CD14-positive monocyte (primary cell): ENCODE measurements at places on chromosomes 6 and 20.
A peak's percentile ranks its signal among the peaks of the same experiment; 100 is the strongest.

DNA sequence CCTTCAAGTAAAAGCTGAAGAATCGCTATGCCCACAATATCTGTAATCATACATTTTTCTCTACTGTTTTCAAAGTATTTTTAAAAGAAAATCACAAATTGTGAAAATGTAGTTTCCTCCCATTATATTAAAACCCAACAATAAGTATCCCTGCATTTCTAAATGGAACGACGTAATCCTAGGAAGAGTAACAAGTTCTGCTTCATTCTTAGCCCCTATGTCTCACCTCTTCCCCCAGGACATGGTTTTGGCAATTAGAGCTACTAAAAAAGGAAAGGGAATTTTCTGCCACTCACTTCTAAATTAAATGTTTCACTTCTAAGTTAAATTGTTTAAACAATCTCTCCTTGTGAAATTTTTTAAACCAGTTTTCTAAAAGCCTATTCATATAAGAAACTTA is 47.4 kb downstream of the TBPL1 start:
- DNase-seq: no peak

DNA sequence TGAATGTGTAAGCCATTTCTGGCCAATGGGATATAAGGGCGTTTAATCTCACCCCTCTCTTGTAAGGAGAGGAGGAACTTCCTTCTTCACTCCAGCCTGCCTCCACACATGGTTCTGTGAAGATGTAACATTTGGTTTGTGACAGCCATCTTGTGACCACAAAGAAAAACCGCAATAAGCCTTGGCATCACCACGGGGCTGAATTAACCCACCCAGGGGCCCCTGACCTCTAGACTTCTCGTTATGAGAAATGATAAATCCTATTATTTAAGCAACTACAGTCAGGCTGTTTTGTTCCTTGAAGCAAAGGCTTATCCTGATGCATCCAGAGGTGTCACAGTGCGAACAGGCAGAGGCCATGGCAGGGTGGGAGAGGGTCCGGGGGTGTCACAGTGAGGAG is 139.7 kb downstream of the CDC5L start:
- DNase-seq: peak; percentile 38

DNA sequence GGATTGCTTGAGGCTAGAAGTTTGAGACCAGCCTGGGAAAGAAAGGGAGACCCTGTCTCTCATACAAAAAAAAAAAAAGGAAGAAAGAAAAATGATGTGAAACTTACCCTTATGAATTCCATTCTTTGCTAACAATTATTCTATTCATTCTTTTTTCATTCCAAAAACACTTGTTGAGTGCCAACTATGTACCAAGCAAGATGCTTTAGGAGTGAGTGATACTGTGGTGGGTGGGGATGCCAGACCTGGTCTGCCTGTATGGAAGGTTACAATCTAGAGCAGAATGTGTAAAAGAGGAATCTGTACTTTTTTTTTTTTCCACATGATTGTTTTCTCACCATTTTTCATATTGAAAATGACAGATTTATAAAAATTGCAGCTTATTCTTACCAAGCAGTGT is 73.8 kb upstream of the TULP1 start:
- no peak for DNase-seq

DNA sequence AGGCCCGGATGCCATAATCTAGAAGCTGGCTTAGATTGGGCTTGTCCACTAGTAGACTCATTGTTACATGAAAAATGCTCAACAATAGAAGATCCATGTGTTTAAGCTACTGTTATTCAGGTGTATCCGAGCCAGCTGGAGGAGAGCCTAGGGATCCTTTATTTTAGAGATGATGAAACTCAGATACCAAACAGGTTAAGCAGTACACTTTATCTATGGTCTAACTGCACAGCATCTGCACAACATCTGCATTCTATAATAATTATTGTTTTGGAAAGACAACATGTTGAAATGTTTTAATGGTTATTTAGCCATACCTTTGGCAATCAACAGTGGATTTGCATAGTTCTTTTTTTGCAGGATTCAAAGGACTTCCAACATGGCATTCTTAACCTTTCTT is 134.1 kb downstream of the RFPL4B start:
- no peak for DNase-seq

GRCh38 chr6:21961226-21961625 is 335.6 kb downstream of the PRL start:
- DNase-seq: no peak

GRCh38 chr20:12086359-12086758 is 168.7 kb downstream of the BTBD3 start:
- no peak for DNase-seq

- DNase-seq: peak; percentile 42
Observed at GRCh38 chr20:1375515-1375914, 17.3 kb downstream of the FKBP1A start.
